Activated CD8-positive, alpha-beta memory T cell treated with anti-CD3 and anti-CD28 coated beads for 48 hours (primary cell): ENCODE measurements at places on chromosomes 11 and 22.

GRCh38 chr11:33674035-33674814, 26.4 kb downstream of the C11orf91 start:
- DNase-seq = no peak

GRCh38 chr11:8250434-8250833, 13.2 kb downstream of the LMO1 start:
- no peak for DNase-seq

DNA sequence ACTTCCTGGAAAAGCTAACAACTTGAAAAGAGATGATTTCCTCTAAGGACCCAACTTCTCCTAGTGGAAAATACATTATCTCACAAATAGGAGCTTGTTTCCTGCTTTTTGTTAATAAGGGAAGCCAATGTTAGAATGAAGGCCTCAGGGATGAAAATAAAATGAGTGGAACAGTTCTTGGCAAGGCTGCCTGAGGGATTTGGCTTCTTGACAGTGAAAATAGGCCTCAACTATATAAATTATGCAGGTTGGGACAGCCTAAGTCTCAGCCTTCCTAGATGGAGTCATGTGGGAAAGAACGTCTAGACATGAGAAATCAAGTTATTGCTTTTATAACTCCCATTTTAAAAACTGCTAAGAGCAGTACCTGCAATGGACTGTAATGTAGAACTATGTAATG, 92.8 kb upstream of the FIBIN start:
- DNase-seq = no peak

DNA sequence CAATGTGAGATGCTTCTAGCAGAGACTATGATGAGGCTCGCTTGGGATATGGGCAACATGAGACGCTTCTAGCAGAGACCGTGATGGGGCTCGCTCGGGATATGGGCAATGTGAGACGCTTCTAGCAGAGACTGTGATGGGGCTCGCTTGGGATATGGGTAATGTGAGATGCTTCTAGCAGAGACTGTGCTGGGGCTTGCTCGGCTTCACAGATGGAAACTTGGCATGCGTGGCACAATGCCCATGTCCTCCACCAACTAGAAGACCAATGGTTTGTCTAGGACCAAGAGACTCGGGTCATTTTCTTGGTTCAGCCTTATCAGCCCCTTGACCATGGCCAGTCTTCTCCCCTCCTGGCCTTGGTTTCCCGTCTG, 7.1 kb downstream of the MYEOV start:
- no peak for DNase-seq

GRCh38 chr11:134044514-134045284, 24.2 kb upstream of the JAM3 start:
- DNase-seq = no peak

- DNase-seq = no peak
Observed at GRCh38 chr11:115444542-115444941, 59.7 kb downstream of the CADM1 start.

- no peak for DNase-seq
Observed at GRCh38 chr11:68160100-68160695, 39.0 kb upstream of the CHKA start.
